ENCODE measurements at places on chromosomes 1 and 21.

GRCh38 chr1:226891846-226892523 is 21.6 kb downstream of the PSEN2 start:
- no peak for DNase-seq

- no peak for DNase-seq
Observed at GRCh38 chr1:115436596-115436995, 98.5 kb upstream of the NGF start.

DNA sequence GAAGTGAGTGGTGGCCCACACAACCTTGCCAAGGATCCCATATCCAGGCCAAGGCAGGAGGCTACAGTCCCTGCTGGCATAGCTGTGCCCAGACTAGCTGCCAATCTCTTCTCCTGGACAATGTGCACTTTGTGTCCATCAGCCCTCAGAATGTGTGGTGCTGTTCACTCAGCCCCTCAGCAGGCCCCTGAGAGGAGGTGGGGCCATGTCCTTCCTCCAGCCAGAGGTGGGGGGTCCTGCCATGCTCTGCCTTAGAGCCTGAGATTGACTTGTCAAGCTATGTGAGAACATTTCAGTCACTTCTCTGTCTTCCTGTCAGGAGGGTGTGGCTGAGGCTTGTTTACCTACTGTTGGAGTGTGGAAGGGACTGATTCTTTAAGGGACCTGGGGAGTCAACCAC is 1.4 kb downstream of the NCF2 start:
- no peak for DNase-seq

DNA sequence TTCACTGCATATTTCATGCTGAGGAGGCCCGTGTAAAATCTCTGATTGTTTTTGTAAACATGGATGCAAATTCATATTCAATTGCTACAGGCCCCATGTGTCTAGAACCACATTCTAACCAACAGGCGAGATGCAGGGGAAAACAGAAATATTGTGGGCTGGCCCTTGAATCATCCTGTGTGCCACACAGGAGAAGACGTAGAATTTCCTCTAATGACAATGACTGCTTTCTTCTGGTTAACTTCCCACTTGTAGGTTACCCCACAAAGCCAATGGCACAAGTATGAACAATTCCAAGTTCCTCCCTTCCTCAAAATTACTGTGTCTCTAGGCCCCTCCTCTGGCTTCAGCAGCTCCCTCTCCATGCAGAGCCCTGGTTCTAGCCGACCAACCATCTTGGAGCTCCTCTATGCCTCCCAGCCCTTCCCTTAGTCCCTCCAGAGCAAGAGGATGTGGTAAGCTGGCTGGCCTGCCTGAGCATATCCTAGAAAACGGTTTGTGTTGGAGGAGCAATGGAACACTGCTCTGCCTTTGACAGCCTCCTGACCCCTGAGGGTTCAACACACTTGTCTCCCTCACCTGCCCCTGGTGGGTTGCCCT is 205.2 kb downstream of the HS2ST1 start:
- DNase-seq = no peak

DNA sequence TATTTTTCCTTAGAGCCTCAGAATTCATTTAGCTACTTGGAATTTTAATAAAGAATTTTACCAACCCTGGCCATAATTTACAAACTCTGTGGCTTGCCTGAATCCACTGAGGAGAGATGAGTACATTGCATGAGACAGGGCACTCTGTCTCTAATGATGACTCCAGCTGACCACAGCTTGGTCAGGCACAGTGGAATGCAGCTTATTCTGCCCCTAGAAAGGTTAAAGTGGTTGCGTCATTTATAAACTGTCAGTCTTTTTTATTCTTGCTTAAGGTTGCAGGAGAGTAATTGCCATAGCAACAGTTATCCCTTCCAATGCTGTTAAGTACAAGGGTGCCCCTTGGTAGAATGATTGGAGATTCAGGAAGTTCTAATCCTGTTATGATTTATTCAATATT is 28.3 kb downstream of the PDE4B start:
- no peak for DNase-seq

- no peak for DNase-seq
Observed at GRCh38 chr1:38826262-38826661, 33.3 kb downstream of the RRAGC start.

GRCh38 chr1:188089461-188089860 is 1260.7 kb downstream of the PLA2G4A start:
- DNase-seq = no peak

DNA sequence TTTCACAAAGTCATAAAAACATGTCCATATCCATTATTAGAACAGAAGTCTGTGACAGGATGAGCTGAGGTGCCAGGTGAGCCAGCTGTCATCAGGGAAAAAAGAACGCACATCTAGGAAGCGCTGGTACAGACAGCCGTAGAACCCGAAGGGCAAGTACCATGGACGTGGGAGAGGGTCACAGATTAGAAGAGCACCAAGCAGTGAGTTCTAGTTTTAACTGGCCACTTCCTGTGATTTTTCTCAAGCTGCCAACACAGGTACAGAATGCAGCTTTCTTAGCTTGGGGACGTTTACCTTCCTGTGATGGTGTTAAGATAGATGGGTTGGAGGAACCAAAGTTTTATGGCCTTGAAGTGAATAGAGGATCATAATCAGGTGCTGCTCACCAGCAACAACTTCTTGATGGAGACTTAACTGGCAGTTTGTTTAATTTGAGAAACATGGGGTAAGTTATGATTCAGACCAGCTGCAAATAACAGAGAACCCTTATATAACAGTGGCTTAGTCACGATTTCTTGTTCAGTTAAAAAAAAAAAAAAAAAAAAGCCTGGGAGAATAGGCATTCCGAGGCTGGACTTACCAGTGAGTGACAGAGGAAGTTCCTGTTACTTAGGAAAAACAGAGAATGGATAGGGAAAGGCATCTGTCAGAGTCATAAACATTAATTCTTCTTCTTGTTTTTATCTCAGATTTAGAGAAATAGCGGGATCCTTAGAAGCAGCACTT is 30.9 kb downstream of the AGT start:
- no peak for DNase-seq

All from stimulated activated CD4-positive, alpha-beta T cell treated with anti-CD3 and anti-CD28 coated beads, Interleukin-12 subunit alpha, Interleukin-12 subunit beta, amount 100 ng/mL, for 4 hours (primary cell).